ENCODE measurements at places on chromosomes 5 and 9.

DNA sequence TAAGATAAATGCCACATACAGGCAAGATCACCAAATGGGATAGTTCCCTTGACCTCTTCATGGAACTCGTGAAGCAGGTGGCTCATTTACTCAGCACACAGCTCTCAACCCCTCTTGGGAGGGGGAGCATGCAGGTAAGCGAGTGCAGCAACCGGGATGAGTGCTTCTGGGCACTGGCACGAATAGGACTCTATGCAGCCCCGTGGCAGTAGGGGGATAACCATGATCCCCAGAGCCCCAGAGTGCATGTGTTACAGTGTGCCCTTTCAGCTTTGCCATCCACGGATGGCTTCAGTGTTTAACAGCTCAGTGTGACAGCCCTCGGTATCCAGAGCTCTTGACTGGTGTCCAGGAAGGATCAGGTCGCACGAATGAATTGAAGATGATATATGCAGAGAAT is 1187.1 kb downstream of the CDH9 start:
- no peak overlapping the region for H3K4me3 ChIP-seq
- no peaks in the 10 kb centered on the region for H3K27me3 ChIP-seq
- H3K4me1 ChIP-seq = peaks cover 3% of the 10 kb centered on the region
- H3K27ac ChIP-seq = no peak overlapping the region

DNA sequence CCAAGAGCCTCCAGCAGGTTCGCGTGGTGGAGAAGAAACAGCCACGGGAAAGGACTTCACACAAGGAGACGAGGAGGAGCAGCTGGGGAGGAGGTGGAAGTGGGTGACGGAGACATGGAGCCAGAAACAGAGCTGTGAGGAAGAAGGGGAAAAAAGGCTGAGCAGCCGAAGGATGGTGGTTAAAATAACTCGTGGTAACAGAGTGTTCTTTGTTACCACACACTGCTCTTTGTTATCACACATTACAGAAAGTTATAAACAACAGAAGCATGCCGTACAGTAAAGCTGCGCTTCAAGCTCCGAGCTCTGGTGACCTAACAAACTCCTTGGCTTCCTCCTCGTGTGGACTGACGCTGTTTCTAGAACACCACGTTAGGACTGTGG is 215.4 kb downstream of the GLIS3 start:
- no peaks in the 10 kb centered on the region for H3K27me3 ChIP-seq
- H3K27ac ChIP-seq = no peak overlapping the region
- no peak overlapping the region for H3K4me3 ChIP-seq
- H3K4me1 ChIP-seq = peaks cover 23% of the 10 kb centered on the region
- H3K36me3 ChIP-seq = peaks cover 9% of the 10 kb centered on the region

GRCh38 chr9:89605465-89606048 is 745 bp downstream of the GADD45G start:
- peaks cover 22% of the 10 kb centered on the region for H3K4me1 ChIP-seq
- H3K27me3 ChIP-seq = peaks cover 39% of the 10 kb centered on the region
- peak overlapping the region; percentile 59 for H3K27ac ChIP-seq
- peak; percentile 27 for DNase-seq

GRCh38 chr5:177468329-177468684 is 5.1 kb downstream of the DBN1 start:
- no peaks in the 10 kb centered on the region for H3K27me3 ChIP-seq
- H3K36me3 ChIP-seq = peaks cover 36% of the 10 kb centered on the region
- peaks cover 21% of the 10 kb centered on the region for H3K4me1 ChIP-seq
- H3K4me3 ChIP-seq = no peak overlapping the region

GRCh38 chr5:142527664-142528295 is 158.1 kb downstream of the FGF1 start:
- no peak for DNase-seq
- H3K4me3 ChIP-seq = no peak overlapping the region
- no peaks in the 10 kb centered on the region for H3K36me3 ChIP-seq

DNA sequence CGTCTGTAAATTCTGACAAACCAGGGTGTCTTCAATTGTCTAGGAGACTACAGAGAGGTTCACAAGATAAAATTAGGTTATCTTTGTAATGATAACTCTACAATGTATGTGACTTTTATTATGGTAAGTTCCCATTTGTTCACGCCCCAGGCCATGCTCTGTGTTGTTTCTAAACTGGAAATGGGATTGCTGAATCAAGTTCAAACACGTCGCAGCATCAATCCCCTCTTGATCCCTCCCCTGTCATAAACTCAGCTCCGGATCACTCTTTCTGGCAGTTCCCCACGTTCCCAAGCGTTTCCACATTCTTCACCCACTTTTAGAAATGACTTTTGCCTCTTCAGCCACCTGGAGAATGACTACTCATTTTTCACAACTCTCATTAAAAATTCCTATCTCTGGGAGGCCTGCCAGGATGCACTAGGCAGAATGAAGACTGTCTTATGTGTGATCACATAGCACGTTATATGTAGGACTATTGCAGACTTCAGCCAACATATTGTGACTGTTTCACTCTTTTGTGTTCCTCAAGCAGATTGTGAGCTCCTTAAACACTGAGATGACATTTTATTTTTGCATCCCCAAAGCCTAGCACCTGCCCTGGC is 1124.2 kb upstream of the WWC1 start:
- no peak for DNase-seq
- H3K4me1 ChIP-seq = peaks cover 3% of the 10 kb centered on the region
- peak overlapping the region; percentile 74 for H3K27ac ChIP-seq
- no peaks in the 10 kb centered on the region for H3K36me3 ChIP-seq

GRCh38 chr5:132070460-132071337 is 2.9 kb upstream of the CSF2 start:
- H3K4me1 ChIP-seq = peaks cover 17% of the 10 kb centered on the region
- H3K27ac ChIP-seq = no peak overlapping the region
- H3K4me3 ChIP-seq = no peak overlapping the region
- peaks cover 2% of the 10 kb centered on the region for H3K27me3 ChIP-seq

- H3K27ac ChIP-seq = no peak overlapping the region
- H3K4me1 ChIP-seq = no peaks in the 10 kb centered on the region
- H3K4me3 ChIP-seq = no peak overlapping the region
- no peak for DNase-seq
Observed at GRCh38 chr9:109542922-109543321, 44.8 kb upstream of the PTPN3 start.

DNA sequence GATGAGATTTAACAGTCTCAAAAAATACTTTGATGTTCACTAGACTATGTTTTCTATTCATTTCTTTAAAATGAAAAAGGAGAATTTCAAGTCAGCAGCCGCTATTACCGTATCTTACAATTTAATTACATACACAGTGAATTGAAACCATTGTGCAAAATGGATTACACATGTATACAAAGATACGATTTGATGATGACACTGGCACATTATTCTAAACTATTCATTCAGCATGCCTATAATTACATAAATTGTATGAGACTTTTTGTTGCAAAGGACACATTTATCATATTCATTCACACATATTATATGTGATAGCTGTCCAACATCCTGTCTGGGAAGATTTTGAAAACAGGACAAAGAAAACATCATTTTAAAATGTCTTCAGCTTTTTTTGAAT is 118.3 kb upstream of the VCAN start:
- no peak overlapping the region for H3K4me3 ChIP-seq
- peaks cover 17% of the 10 kb centered on the region for H3K36me3 ChIP-seq
- H3K27me3 ChIP-seq = peaks cover 2% of the 10 kb centered on the region
- H3K27ac ChIP-seq = no peak overlapping the region
- DNase-seq = no peak
- H3K4me1 ChIP-seq = no peaks in the 10 kb centered on the region

DNA sequence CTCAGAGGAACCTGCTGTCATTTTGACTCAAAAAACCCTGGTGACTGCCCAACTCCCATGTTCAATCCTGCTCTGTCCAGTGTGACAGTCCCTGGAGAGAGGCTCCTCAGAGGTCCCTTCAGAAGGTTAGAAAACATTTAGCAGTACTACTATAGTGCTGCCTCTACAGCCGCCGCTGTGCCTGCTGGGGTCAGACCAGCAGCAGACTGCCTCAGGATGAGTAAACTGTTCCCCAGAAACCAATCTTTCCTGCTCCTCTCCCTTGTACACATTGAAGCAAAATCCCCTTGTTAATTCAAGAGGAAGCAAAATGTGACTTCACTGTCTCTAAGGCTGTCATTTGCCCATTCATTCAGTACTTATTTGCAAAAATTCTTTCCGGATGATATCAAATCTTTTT is 94.8 kb upstream of the SMARCA2 start:
- H3K27ac ChIP-seq = no peak overlapping the region
- no peak overlapping the region for H3K4me3 ChIP-seq
- H3K36me3 ChIP-seq = no peaks in the 10 kb centered on the region

DNA sequence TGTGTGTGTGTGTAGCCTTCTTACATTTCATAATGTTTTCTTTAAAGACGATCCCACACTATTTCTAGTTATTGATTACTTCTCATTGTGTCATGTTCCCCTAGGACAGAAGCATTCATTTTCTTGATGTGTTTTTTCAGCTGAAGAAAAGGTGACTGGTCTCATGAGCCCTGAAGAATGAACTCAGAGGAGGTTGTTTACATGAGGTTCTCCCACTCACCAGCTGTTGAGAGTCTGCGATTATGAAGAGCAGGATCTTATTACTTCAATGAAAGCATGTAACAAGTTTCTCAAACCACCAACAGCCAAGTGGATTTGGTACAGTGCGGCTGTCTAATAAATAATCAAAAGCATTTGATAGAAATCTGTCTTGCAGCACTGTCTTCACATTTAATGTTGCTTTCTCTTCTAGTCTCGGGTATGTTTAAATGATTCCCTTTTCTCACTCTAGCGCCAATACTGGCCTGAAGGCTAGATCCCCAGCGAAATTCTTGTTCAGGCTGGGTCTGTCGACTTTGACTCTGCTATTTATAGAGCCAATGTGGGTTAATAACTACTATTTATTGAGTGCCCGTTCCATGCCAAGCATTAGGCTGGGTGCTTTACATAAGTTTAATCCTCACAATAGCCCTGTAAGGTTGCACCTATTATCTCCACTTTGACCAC is 9.6 kb upstream of the FSD1L start:
- H3K27me3 ChIP-seq = no peaks in the 10 kb centered on the region
- H3K36me3 ChIP-seq = peaks cover 3% of the 10 kb centered on the region
- H3K4me1 ChIP-seq = peaks cover 20% of the 10 kb centered on the region
- DNase-seq = no peak
- H3K4me3 ChIP-seq = no peak overlapping the region

Data from progenitor cell of endocrine pancreas (in vitro differentiated cells).